Mesendoderm (in vitro differentiated cells): ENCODE measurements at places on chromosomes 1 and 21.

DNA sequence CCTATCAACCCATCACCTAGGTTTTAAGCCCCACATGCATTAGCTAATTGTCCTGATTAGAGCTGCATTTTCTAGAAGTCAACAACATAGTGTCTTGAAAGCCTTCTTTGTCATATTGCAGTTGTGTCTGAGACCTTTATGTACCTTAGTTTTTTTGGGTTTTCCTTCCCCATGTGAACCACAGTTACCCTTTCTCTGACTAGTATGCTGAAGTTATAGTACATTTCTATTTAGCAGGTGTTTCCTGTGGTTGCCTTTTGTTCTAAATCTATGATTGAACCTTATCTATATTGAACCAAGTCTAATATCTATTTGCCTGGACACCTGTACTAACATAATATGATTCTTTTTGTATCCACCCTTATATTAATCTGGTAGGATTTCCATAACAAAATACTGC is 135.6 kb downstream of the ST6GALNAC3 start:
- DNase-seq = no peak

GRCh38 chr1:210747890-210748289 is 386.1 kb downstream of the KCNH1 start:
- DNase-seq = no peak

DNA sequence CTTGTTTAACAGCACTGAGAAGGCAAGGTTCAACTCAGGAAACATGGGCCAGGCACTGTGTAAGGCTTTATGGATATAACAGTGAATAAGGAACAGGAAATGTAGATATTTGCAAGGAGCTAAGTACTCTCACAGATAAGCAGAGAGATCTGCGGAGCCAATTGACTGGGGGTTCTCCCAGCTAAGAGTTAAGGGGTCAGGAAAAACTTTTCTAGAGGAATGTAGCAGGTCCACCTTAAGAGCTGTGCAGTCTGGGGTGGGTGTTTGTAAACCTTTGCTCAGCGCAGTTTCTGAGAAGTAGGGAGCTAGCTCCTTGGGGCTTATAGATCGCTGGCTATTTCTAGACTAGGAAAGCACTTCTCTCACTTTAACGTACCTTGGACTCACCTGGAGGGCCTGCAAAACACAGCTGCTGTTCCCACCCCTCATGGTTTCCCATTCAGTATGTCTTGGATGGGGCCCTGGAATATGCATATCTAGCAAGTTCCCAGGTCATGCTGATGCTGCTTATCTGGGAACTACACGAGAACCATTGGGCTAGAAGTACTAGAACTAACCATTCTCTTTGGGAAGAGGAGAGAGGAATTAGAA is 51.7 kb downstream of the TLCD4 start:
- peak; percentile 26 for DNase-seq

GRCh38 chr1:15949453-15950245 is 26.3 kb downstream of the ZBTB17 start:
- DNase-seq = peak; percentile 87

- no peak for DNase-seq
These were observed 1000.0 kb downstream of the ADGRL2 start for GRCh38 chr1:82800721-82801120.

GRCh38 chr1:228848406-228848805 is 113.1 kb downstream of the RHOU start:
- DNase-seq = no peak
